ENCODE measurements at places on chromosomes 3 and 15.

DNA sequence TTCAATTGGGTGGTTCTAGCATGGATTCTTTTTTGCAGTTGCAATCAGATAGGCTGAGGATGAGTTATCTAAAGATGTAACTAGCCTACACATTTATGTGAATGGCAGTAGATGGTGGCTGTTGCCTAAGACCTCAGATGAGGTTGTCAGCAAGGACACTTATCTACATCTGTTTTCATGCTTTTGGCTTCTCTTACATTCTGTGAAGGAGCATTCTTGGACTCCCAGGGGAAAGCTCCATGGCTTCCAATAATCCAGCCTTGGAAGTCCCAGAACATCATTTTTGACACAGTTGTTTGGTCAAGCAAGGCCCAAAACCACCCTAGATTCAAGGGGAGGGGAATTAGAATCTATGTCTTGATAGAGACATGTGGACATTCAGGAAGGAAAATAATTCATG is 332.2 kb upstream of the RBMS3 start:
- no peak for DNase-seq

DNA sequence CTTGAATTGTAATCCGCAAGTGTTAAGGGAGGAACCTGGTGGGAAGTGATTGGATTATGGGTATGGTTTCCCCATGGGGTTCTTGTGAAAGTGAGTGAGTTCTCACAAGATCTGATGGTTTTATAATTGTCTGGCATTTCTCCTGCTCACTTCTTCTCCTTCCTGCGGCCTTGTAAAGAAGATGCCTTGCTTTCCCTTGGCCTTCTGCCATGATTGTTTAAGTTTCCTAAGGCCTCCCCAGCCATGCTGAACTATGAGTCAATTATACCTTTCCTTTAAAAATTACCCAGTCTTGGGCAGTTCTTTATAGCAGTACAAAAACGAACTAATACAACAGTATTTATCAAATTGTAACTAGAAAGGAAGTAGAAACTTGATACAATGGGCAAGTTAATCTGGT is 31.9 kb downstream of the IFT57 start:
- DNase-seq = no peak

DNA sequence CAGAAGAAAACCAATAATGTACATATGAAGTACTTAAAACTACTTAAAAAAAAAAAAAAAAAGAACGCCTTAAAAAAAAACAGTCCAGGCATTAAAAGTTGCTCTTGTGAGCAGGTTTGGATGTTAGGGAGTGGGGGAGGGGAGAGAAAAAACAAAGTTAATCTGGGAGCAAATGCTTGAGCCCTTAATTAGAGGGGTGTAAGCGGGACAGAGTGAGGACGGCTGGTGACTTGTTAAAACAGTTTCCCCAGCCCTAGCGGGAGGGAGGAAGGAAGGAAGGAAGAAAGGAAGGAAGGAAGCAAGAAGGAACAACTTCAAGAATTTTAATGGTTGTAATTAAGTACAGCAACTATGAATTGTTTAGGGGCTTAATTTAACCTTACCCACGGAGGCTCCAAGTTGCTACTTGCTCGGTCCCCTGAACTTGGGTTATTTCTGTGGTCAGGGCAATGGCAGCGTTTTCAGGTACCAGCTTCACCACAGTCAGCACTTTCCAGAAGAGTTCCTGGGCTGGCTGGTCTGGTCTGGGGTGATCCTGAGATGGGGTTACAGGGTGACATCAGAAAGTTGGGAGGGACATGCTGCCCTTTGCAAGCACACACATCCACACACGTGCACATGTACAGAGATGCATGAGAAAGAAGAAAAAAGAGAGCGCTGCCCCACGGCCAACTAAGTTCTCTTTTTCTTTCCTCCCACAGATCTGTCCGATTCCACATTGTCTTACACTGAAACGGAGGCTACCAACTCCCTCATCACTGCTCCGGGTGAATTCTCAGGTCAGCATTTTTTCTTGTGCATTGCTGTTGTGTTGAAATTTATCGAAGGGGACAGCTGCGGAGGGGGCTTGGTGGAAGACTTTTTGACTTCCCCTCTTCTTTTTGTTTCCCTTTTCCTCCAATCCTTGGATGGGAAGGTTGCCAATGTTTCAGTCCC is 14.0 kb downstream of the SMAD6 start:
- DNase-seq = no peak

GRCh38 chr3:31955581-31955980 is 25.5 kb downstream of the OSBPL10 start:
- DNase-seq = no peak

DNA sequence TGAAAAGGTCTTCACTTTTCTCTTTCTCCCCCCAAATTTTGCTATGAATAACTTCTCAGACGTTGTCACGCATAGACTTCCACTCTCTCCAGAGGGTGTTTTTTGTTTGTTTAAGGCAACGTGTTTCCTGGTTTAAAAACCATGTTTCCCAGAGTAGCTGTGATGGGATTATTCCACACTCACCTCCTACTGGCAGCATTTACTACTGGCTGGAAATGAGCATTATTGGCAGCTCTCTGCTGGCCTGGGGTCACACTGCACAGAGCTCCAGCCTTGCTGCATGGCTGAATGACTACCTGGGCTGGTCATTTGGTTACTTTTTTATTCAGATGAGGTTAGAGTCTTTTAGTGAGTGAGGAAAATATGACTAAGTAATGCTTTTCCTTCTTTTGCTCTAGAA is 65.2 kb downstream of the RARB start:
- no peak for DNase-seq

DNA sequence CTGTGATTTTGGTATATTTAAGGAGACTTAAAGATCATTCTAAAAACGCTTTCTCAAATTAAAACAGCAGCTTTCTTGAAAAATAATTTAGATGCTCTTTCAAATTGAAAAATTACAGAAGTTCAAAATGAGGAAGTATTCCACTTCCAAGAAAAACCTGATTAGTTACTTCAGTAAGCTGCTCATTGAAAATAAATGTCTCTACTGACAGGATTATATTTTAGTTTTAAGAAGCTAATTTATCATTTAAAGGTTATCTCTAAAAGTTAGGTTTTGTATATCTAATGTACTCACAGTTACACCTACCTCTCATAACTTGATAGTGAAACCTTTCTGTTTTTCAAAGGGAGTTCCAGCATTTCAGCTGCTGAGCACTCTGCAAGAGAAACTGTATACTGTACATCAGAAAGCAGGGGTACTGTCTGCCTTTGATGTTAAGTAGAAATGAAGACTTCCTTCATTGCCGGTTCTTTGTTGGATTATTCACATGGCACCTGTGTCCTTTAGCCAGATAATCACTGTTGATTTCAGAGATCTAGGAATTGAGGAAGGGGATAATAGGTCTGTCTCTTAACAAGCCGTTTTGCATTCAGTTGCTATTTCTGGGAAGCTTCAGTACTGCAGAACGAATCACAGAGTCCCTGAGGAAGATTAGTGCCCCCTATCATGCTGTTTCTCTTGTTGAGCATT is 161.6 kb downstream of the TCF12 start:
- DNase-seq = no peak

GRCh38 chr15:68387381-68388143 is 44.4 kb downstream of the ITGA11 start:
- DNase-seq = no peak

- DNase-seq = no peak
Observed at GRCh38 chr3:171115667-171116066, 89.1 kb upstream of the SLC2A2 start.

Data from stimulated activated CD8-positive, alpha-beta memory T cell treated with anti-CD3 and anti-CD28 coated beads, Interleukin-12 subunit alpha, Interleukin-12 subunit beta, amount 100 ng/mL, for 4 hours (primary cell).